ENCODE measurements at places on chromosomes 6 and 20.
A peak's percentile ranks its signal among the peaks of the same experiment; 100 is the strongest.

GRCh38 chr6:75210885-75211739 lies 5.3 kb upstream of the COL12A1 start:
- peak; percentile 70 for DNase-seq

GRCh38 chr20:14622796-14623195 lies 285.4 kb upstream of the FLRT3 start:
- DNase-seq: no peak

DNA sequence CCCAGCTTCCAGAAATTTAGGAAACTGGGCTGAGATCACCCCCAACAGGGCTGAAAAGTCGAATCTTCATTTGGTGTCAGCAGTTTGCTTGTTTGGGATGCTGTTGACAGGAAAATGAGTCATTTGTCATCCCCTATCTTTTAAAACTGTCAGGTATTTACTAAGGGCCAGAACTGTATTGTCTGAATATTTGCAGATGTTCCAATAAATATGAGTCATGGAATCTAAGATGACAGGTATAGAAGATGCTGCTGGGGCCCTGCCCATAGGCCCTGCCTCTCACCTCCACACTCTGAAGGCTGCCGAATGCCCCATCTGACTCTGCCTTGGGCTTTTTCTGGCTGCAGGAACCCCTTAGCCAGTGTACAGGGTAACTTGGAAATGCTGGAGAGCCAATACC lies 3.9 kb downstream of the ETV7 start:
- no peak for DNase-seq

DNA sequence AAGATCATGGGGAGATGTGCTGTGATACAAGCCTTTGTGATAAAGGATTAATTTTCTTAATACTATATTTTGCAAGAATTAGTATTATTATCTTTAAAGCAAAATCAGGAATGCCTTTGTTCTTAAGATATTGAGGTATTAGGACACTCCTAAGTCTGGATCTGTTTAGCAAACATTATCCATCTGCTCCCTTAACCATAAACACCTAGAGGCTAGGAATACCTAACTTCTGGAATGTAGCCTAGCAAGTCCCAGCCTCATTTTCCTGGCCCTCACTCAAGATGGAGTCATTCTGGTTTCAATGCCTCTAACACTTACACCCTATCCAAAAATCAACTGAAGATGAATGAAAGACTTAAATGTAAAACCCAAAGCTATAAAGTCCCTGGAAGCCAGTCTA lies 106.3 kb upstream of the GJE1 start:
- DNase-seq: no peak

DNA sequence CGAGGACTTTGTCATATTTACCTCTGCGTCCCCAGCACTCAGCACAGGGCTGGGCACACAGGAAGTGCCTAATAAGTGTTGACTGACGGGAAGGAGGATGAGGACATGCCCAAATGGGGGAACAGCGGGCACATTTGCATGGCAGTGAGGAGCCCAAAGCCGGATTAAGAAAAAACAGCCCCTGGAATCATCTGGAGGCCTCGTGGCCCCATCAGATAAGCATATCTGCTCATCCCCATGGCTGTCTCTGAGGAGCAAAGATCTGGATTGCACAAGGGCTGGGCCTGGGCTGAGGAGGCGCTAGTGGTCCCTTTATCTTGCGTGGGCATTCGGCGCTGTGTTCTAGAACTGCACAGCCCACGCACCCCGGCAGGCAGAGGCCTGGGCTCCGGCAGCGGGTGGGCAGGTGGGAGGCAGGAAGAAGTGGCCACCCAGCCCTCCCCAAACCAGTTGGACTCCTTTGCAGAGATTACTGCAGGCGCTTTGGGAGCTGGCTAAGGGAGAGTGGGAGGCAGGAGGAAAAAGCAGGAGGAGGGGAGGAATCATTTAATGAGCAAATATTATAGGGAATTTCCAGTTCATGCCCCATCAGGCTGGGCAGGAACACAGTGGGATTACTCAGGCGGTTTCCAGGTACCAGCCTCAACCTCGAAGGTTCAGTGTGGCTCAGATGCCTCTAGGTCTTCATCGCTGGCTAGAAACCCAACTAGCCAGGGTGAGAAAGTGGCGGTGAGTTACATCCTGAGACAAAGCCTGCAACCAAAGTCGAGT lies 108.1 kb downstream of the CEBPB start:
- no peak for DNase-seq

- no peak for DNase-seq
Observed at GRCh38 chr6:684831-685636, 7.9 kb downstream of the EXOC2 start.

DNA sequence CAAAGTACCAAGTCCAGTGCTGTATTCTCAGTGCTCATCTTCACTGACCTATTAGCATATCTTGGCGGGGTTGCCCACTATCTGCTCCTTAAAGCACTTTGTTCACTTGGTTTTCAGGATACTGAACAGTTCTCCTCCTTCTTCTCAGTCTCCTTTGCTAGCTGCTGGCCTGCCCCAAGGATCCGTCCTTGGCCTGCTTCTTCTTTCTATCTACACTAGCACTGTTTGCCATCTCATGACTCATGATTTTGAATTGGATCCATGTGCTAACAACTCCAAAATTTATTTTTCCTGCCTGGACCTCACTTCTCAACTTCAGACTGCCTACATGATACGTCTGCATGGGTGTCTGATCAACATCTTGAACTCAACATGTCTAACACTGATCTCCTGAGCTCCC lies 15.5 kb downstream of the TPD52L1 start:
- DNase-seq: no peak

DNA sequence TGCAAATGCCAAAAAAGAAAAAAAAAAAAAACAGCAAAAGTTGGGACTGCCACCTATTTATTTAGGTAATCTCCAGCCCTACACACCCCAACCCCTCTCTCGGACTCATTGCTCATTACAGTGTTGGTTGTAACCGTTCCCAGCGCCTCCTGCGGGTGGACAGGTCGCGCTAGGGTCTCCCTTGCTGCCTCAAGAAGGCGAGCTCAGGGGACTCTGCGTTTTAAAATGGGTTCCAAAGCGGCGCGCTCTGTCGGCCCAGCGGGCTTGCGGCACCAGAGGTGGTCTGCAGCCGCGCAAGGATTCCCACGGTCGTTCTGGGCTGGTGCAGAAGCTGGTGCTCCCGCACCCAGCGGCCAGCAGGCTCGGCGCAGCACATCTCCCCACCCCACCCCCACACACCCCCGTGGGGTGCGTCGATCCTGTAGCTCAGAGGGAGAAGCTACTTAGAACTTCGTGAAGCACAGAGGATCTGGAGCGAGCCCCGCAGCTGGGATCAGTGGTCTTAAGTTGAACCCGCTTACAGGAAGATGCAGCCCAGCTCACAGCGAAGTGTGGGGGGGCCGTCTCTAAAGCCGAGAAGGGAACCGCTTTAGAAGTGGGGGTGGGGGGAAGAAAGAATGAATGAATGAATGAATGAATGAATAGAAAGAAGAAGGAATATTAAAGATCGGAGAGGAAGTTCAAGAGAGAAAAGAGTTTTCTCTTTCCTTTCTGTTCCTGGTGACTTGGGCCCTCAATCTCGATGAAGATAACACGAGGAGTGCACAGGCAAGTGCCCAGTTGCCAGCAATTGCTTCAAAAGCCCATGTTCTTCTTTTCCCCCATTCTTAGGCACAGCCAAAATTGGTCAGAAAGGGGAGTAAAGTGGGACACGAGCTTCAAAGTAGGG lies 780 bp downstream of the TFAP2A start:
- no peak for DNase-seq

GRCh38 chr6:79608334-79609224 lies 22.6 kb upstream of the SH3BGRL2 start:
- no peak for DNase-seq

- DNase-seq: no peak
Observed at GRCh38 chr6:82240186-82240585, 7.4 kb downstream of the IBTK start.

DNA sequence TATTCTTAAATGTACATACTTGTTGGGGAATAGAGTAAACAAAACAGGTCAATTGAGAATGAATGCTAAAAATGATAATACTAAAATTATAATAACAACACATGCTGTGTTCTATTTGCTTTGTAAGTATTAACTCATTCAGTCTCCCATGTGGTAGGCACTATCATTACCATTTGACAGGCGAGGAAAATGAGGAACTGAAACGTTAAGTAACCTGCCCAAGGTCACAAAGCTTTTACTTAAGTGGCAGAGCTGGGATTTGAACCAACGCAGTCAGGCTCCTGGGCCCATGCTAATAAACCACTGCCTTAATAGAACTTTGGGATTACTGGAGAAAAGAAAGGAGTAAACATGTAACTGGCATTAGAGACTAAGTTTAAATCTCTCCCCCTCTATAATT lies 3.8 kb downstream of the NSFL1C start:
- no peak for DNase-seq

DNA sequence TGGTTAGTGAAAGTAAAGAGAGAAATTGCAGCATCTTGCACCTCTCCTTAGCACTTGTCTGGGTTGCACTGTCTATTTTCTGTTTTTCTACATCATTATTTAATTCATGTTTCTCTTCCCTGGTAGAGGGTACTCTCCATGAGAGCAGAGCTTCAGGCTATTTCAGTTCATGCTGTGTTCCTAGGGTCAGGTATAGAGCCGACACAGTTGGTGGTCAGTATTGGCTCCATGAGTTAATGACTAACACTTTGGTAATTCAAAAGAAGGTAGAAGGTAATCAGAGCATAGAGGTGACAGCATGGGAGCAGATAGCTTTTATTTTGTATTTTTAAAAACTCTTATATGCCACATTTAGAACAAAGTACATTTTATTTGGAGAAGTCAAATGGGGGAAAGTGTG lies 42.7 kb downstream of the RIMS1 start:
- DNase-seq: no peak

Measured in globus pallidus (tissue), 1 donor.